ENCODE measurements at places on chromosomes 1 and 21.

DNA sequence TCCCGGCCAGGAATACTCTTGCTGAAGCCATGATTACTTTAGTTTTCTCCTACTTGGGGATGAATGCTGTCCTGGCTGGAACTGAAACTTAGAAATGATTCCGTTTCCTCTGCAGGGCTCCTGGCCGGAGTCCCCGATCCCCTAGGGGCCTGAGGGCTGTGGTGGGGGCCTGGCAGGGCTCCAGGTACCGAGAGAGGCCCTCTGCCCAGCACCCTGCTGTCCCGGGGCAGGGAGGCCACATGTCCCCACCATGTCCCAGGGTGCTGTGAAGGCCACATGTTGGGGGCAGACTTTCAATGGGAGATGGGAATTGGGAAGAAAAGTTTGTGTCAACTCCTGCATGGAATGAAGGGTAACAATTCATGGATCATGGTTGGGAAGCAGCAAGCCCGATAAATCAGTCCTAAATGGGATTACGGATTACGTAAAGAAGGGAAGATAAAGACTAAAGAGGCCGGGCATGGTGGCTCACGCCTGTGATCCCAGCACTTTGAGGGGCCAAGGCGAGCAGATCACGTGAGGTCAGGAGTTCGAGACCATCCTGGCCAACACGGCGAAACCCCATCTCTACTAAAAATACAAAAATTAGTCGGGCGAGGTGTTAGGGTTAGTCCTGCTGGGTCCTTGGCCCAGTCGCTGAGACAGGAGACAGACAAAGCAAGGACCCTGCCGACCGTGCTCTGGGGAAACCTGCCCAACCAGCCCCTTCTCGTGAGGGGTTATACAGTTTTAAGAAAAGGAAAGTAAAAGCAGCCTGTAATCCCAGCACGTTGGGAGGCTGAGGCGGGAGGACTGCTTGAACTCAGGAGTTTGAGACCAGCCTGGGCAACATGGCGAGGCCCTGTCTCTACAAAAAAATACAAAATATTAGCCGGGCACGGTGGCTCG, 37.6 kb downstream of the MORN1 start:
- no peak for DNase-seq

DNA sequence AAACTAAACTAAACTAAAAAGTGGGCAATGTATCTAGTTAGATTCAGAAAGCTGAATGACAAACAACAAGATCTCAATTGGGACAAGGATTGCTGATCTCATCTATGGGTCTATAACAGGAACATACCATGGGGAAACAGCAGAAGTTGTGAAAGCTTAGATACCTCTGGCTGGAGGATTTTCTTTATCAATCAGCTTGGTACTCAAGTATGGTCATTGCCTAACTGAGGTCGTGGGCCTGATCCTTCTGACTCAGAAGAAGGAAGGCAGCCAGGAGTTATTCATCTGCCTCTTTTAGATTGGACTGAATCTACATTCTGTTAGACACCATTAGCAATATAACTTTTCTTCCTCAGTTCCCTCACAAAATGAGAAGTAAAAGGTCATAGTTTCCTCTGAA, 39.7 kb downstream of the DNTTIP2 start:
- peak; percentile 82 for DNase-seq

GRCh38 chr21:37146320-37147235, 73.5 kb downstream of the TTC3 start:
- DNase-seq: no peak

GRCh38 chr21:36232641-36233040, 76.0 kb downstream of the DOP1B start:
- DNase-seq: no peak

DNA sequence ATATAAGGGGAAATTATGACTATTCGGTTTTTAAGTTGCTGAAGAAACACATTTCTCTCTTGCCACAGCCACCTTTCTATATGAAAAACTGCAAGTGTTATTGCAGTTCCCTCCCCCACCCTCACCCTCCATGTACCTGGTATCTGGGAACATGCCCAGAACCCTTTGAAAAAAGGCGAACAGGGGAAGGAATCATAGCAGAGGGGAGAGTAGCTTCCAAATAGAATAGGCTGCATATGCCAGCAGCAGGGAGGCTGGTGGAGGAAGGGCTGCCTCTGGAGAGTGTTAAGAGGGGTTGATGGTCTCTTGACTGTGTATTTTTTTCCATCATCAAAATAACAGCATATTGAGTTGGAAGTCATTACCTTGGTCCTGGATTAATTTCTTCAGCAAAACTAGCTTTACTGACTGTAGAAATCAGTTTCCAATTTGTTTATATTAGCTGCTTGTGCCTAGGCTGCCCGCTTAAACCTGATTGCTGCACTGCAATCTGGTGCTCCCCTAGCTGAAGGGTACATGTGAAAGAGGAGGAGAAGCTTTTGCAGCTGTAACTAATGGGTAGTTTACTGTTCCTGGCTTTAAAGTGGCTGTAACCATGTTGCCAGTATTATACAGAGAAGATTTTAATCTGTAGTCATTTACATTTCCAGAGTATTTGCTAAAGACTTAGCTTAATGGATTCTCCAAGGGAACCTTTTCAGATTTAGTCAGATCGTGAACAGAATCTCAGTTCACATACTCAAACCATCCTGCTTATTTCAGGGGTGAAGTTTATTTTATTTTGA, 22.7 kb downstream of the AHCYL1 start:
- DNase-seq: no peak

GRCh38 chr1:197920067-197920396, 2.9 kb downstream of the LHX9 start:
- DNase-seq: no peak

DNA sequence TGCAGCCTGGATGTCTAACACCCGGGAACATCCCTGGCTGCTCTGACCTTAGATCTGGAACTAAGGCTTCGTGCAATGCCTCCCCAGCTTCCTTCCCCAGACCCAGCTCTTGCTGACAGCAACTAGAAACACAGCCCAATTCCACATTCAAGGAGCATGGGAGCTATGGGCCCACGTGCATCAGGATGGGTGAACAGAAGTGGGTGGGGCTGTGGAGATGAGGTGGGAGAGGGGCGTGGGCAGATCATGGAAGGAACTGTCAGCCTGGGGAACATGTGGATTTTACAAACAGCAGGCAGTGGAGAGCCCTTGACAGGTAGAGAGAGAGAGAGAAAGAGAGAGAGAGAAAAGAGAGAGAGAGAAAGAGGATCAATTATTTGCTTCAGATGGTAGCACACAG, 231.6 kb downstream of the MATN1 start:
- DNase-seq: no peak

- no peak for DNase-seq
Measured at GRCh38 chr1:156833603-156834002, 17.0 kb upstream of the SH2D2A start.

GRCh38 chr21:14673649-14674048, 127.5 kb upstream of the SAMSN1 start:
- no peak for DNase-seq

DNA sequence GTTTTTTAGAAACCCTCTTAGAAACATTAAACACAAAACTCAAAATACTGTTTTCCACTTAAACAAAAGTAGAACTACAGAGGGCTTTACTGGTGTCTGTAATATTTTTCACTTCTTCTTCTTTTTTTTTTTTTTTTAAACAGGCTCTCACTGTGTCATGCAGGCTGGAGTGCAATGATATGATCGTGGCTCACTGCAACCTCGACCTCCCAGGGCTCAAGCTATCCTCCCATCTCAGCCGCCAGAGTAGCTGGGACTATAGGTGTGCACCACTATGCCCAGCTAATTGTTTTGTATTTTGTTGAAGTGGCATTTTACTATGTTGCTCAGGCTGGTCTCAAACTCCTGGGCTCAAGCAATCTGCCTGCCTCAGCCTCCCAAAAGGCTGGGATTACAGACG, 194.8 kb downstream of the DAB1 start:
- DNase-seq: no peak

DNA sequence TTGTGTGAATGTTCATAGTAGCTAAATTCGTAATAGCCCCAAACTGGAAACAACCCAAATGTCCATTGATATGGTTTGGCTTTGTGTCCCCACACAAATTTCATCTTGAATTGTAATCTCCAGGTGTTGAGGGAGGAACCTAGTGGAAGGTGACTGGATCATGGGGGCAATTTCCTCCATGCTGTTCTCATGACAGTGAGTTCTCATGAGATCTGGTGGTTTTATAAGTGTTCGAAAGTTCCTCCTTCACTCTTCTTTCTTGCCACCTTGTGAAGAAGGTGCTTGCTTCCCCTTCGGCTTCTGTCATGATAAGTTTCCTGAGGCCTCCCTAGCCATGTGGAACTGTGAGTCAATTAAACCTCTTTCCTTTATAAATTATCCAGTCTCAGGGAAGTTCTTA, 11.3 kb downstream of the UBE2G2 start:
- DNase-seq: no peak

DNA sequence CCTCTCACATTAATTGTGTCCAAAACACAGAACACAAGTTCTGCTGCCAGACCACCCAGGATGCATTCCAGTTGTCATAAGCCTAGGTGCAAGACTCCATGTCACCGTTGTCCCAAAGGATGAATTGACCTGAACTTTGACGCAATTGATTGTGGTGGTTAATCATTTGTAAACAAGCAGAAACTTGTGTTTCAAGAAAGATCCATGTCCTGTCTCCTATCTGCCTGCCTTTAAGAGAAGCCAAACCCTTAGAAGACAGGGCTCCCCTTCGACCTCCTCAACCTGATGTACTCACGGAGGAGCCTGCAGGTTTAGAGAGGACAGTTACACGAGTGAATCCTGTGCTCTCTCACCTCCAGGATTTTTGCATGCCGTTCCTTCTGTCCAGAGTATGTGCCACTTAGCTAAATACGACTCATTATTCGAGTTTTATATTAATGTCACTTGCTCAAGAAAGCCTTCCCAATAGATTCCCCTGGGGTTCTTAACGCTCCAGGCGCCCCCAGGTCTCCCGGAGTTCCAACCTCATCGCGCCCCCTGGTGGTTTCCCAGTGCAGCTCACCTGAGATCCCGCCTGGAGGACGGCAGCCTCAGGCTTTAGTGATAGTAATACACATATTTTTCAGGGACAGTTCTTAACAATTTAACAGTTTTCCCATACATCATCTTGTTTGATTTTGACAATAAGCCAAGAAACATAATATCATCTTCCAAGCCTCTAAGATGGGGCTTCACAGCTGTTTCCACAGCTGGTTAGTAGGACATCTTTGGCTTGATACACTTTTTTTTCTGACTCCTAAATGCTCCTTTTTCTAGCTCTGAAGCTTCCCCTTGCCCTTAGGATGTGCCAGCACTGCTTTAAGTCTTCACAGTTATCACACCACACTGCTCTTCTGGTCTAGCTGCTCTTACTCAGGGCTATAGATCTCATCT, 2.4 kb upstream of the C8B start:
- peak; percentile 41 for DNase-seq

GRCh38 chr1:180232521-180233043, 2.5 kb downstream of the LHX4 start:
- DNase-seq: no peak

Data from ELR (cell line).